Substantia nigra (tissue), 51 donors: ENCODE measurements at places on chromosomes 7 and 10.
A peak's percentile ranks its signal among the peaks of the same experiment; 100 is the strongest.

DNA sequence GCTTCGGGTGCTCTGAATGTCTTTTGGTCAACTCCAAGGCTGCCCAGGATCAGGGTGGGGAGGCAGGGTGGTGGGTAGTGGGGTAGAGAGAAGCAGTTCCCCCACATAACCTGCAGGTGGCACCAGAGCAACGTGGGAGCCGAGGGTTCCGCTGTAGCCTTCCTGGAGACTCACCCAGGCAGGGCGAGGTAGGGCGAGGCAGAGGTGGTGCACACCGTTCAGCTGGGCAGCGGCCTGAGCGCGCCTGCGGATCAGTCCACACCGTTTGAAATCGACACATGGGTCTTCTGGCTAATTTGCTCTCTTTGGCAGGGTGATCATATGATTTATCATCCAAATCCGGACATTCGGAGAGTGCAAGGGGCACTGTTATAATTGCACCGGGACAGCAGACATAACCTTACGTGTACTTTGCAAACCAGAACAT is 41.4 kb upstream of the MAP3K8 start:
- peak; percentile 22 for DNase-seq

- DNase-seq = no peak
Measured at GRCh38 chr7:27600247-27600646, 62.4 kb downstream of the HIBADH start.

DNA sequence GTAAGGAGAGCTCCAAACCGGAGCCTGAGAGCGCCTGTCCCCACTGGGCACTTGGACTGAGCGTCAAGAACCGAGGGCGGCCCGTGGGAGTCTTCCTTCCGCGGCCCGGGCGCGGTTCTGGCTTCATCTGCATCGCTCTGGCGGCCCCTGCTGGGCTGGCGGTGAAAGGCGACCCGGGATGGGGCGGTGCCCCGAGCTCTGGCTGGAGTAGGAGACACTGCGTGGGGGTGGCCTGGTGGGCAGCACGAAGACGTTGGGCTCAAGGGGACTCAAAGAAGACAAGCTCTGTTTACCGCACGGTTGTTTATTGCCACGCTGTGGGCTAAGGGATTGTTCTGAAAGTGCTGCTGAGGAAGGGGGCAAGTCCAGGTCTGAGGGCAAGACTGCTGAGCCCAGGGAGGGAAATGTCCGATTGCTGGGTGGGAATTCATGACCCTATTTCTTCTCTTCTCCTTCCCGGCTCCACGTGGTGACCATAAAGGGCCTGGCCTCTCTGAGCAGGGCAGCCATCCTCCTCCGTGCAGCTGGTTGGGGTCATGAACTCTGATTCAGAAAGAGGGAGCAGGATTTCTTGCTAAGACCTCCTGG is 29.8 kb downstream of the PLAU start:
- peak; percentile 40 for DNase-seq

DNA sequence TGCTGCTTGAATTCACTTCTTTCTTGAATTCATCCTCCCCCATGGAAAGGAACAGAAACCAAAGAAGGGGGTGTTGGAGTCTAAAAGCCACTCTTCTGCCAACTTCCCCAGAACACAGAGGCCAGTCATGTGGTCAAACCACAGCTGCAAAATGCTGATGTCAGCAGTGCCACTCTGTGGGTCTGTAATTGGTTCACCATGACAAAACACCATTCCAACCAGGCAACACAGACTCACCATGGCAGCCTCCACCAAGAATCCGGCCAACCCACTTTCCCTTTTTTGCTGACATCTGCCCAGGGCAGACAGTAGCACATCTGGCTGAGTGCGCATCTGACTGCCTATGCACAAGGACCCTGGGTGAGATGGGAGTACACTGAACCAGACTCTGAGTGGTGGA is 16.8 kb downstream of the OSBPL3 start:
- peak; percentile 74 for DNase-seq

DNA sequence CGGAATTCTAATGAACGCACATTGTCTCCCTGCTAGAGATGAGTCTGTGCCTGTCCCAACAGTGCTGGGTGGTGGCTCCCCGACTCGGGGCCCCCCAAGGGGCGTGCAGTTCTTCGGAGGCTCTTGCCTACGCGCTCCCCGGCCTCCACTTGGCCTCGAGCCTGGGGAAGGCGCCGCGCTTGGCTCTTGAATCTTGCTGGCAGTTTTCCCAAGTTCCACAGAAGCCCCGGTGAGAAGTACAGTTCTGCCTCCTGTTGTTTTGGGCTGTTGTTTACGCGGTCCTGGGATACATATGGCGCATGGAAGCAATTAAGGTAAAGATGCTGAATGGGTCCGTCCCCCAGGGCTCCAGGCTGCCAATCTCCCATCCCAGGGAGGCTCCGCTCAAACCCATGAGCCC is 32.6 kb upstream of the UNCX start:
- no peak for DNase-seq

GRCh38 chr10:106958589-106959361 is 205.7 kb downstream of the SORCS1 start:
- DNase-seq = no peak

GRCh38 chr7:80002865-80003264 is 131.8 kb upstream of the GNAI1 start:
- DNase-seq = no peak

- peak; percentile 22 for DNase-seq
Measured at GRCh38 chr7:141975806-141976523, 2.4 kb upstream of the TAS2R38 start.

DNA sequence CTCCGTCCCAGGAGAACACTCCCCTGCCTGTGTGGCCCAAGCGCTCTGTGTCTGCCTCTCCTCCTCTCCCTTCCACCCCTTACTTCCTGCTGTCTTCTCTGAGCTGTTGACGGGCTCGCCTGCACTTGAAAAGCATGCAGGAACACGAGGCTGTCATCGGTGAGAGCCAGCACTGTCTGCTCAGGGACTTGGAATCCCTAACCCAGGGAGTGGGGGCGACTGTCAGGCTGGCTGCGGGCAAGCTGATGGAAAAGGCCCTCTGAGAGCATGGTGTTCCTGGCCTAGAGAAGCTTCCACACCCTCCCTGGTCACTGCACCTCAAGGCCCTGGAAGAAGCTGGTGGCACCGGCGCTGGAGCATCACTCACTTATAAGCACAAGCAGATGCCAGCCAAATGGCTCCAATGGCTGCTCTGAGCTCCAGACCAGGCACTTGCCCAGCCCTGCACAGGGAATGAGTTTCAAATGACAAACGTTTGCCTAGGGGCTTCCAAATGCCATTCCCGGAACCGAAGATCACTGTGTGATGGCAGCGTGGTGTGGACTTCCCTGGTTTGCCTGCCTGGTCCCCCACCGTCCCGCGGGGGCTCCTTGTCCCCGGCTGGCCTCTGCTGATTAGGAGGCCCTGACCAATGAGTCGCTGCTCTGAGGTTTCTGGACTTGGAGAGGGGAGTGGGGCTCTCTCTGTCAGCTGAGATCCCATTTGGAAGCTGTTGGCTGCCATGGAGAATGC is 56.7 kb upstream of the EBF3 start:
- DNase-seq = no peak

- DNase-seq = no peak
Measured at GRCh38 chr7:116225860-116226259, 15.5 kb downstream of the TES start.

- DNase-seq = no peak
Measured at GRCh38 chr7:44637788-44638594, 31.6 kb downstream of the OGDH start.

GRCh38 chr7:74220229-74220628 is 10.4 kb downstream of the LAT2 start:
- no peak for DNase-seq

DNA sequence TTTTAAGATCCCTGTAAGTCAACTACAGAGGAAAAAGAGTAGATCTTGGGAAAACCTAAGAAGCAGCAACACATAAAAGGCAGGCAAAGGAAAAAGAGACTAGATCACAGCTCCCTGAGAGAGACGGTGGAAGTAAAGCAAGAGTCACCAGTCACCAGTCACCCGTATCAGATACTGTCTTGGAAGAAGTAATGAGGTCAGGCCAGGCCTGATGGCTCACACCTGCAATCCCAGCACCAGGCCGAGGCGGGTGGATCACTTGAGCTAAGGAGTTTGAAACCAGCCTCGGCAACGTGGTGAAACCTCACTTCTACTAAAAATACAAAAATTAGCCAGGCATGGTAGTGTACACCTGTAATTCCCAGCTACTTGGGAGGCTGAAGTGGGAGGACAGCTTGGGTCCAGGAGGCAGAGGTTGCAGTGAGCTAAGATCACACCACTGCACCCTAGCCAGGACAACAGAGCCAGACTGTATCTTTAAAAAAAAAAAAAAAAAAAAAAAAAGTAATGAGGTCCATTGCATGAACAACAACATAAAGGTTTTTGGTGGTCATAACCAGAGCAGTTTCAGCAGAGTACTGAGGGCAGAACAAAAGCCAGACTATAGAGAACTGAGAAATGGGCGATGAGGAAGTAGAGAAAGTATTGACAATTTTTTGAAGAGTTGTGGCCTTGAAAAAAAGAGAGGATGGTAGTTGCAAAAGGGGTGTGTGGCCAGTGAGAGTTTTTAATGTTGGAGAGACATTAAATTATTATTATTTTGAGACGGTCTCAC is 16.9 kb downstream of the ZNF713 start:
- DNase-seq = no peak

DNA sequence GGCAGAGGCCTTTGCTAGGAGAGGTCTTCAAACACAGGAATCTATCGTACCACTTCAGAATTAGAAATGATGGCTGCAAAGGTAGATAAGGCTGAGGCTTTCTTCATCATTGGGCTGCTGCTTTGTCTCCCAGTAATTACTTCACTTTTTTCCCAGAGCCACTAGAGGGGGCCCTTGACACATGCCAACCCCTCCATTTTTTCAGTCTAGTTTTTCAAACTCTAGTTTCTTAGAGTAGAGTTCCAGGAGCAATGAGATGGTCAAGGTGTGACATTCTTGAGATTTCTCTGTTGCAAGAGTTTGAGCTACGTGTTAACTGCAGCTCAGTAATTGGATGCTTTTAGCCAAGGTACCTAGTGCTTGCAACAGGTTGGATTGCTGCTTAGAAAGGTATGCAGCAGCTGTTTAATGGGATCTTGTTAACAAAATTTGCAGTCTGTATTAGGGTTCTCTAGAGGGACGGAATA is 33.8 kb upstream of the RBM20 start:
- no peak for DNase-seq

- no peak for DNase-seq
Measured at GRCh38 chr7:74307738-74308505, 18.7 kb downstream of the CLIP2 start.

DNA sequence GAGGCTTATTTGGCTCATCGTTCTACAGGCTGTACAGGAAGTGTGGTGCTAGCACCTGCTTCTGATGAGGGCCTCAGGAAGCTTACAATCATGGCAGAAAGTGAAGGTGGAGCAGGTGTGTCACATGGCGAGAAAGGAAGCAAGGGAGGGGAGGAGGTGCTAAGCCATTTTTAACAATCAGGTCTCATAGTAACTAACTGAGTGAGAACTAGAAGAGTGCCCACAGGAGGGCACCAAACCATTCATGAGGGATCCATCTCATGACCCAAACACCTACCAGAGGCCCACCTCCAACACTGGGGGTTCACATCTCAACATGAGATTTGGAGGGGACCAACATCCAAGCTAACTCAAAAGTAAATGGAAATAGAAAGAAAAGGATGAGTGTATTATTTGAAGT is 78.1 kb downstream of the CXCL12 start:
- no peak for DNase-seq

GRCh38 chr10:11846542-11846941 is 23.4 kb downstream of the PROSER2 start:
- DNase-seq = no peak

GRCh38 chr10:14742382-14742781 is 32.3 kb downstream of the FAM107B start:
- DNase-seq = no peak

GRCh38 chr10:128078136-128078969 is 47.9 kb downstream of the MKI67 start:
- DNase-seq = no peak

DNA sequence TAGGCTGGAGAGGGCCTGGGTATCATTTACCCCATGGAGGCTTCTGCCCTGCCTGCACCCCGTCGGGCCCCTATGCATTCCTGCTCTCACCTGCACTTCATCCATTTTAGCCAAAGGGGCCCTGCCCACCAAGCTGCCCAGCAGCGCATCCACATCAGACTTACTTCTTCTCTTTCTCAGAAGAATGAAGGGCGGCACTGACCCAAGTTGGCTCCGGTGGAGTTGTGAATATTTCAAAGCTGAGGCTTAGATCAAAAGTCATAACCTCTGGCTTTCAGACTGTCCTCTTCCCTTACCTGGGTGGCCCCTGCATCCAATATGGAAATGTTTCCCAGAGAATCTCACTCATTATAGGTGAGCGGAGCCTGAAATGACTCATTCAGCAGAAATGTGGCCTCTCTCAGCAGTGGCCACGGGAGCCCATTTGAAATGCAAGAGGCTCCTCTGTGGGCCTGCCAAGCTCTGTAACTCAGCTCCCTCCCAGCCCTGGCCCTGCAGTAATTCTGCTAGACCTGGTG is 117.6 kb upstream of the TCF7L2 start:
- no peak for DNase-seq

DNA sequence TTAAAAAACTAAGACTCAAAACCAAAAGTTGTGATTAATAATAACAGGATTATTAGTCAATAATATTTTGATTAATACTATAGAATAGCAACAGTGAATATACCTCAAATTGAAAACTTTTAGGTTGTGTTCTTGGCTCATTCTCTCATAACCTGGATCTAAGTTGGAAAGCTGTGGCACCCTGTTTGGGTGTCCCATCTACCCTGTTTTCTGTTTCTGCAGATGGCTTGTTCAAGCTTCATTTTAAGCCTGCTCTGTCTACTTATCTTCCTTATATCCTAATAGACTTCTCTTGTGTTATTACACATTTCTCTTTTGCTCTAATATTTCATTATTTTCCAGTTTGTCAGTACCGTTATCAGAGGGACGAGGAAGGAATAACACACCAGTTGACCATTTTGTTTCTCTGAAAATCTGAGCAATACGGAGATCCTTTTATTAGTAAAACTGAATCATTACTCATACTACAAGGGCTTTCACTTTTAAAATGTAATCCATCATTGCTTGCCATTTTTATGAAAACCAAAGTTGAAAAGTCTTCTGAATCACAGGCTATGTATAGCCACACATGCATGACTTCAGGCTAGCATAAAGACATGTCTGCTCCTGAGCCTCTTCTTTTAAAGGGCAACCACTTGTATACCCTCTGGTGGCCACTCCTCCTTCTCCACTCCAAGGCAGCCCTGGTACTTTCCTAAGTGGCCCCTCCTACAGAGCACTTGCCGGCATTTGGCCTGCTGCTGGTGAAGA is 22.3 kb downstream of the COX15 start:
- DNase-seq = no peak
